ENCODE measurements at places on chromosomes 2 and 18.

GRCh38 chr2:164510895-164511294 lies 110.4 kb downstream of the GRB14 start:
- DNase-seq, result no peak

- no peak for DNase-seq
Observed at GRCh38 chr2:235999011-235999410, 169.2 kb downstream of the GBX2 start.

DNA sequence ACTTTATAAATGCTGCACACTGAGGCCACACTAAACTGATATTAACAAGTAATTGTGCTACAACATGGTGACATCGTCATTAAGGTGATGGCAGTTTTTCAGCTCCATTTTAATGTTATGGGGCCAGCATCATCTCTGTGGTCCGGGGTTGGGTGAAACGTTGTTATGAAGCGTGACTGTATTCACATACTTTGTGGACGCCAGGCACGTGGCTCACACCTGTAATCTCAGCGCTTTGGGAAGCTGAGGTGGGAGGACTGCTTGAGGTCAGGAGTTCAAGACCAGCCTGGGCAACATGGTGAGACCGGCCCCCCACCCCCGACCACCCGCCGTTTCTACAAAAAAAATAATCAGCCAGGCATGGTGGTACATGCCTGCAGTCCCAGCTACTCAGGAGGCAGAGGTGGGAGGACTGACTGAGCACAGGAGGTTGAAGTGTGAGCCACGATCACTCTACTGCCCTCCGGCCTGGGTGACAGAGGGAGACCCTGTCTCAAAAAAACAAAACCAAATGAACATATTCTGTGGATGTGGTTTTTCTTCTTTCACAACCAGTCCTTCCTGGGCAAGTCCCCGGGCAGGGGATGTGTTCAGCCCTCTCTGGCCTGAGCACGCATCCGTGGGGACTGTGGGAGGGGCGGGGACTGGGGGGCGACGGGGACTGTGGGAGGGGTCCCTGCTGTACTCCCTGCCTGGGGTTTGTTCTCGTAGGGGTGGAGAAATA lies 12.9 kb upstream of the GAL3ST2 start:
- no peak for DNase-seq

GRCh38 chr2:38374984-38375383 lies 2.1 kb downstream of the ATL2 start:
- DNase-seq, result no peak

DNA sequence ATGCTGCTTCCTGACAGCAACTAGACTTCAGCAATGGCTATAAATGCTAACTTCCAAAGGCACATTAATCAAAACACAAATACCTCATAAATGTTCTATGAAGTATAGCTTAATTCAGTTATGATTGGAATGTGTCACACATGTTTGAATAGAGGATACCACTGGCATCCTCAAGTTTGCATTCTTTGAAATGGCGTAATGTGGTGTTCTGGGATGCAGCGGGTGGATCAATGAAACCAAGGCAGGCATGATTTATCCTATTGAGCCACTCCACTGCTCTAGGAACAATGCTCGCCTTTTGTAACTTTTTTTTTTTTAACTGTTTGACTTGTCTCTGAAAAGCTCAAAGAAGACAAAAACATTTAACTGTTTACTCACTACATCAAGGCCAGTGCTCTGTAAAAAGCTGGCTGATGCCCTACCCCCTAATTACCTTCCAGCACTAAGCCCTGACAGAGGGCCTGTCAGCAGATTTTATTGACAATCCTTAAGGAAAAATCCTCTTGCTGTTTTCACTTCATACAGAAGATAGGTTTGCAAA lies 278.8 kb upstream of the SESTD1 start:
- DNase-seq, result no peak

Data from stimulated activated CD8-positive, alpha-beta memory T cell treated with anti-CD3 and anti-CD28 coated beads, Interleukin-15, amount 100 ng/mL, for 24 hours (primary cell).